Fibroblast of skin of right biceps (primary cell): ENCODE measurements at places on chromosomes 16 and 17.

- peak; percentile 22 for DNase-seq
Measured at GRCh38 chr17:32161029-32161428, 18.7 kb downstream of the RHOT1 start.

DNA sequence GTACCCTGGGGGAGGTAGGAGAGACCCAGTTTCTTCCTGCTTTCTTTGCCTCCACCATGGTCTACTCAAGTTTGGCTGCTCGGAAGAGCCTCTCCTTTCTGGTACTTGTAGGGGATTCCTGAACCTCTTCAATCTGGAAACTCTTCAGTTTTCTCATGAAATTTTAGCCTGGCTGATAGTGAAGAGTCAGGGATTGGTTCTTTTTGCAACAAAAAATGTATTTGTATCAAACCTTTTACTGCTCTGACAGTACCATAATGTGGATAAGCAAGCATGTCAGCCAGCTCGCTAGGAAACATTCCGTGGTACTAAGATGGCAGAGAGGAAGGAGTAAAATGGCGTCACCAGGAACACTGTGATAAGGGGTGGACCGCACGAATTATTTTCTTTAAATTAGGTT lies 55.4 kb downstream of the NUP93 start:
- DNase-seq: no peak

- no peak for DNase-seq
Measured at GRCh38 chr17:28997806-28998205, 8.0 kb downstream of the SEZ6 start.

DNA sequence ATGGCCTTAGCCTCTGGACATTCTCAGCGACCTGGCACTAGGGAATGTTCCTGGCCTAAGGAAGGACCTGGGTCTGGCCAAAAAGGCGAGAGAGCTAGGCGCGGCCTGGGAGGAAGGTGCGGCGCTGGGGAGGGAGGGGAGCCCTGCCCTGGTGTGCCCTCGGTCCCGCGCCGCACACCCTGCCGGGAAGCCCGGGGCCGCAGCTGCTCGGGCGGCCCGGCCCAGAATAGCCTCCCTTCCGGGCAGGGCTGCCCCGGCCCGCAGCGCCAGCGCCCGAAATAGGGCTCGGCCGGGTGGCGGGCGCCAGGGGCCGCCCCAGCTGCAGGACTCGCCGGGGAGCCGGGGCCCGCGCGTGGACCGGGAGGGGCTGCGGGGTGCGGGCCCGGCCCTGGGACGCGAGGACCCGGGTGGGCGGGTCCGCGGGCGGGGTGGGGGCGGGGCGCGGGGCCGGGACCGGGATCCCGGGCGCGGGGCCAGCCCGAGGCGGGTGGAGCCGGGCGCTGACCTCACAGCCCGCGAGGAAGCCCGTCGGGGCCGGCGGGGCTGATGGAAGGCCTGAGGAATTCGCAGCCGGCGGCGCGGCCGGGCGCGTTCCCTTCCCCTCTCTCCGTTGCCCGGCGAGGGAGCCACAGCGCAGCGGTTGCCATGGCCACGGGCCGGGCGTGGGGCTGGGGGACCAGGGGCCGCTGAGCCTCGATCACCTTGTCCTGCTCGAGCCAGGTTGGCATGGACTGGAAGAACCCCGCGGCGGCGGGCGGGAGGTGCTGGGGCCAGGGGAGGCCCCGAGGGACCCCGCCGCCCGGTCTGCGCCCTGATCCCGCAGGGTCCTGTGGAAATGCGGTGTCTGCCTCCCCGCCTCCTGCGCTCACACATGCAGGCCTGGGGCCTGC lies 18.1 kb downstream of the SOCS3 start:
- peak; percentile 85 for DNase-seq

DNA sequence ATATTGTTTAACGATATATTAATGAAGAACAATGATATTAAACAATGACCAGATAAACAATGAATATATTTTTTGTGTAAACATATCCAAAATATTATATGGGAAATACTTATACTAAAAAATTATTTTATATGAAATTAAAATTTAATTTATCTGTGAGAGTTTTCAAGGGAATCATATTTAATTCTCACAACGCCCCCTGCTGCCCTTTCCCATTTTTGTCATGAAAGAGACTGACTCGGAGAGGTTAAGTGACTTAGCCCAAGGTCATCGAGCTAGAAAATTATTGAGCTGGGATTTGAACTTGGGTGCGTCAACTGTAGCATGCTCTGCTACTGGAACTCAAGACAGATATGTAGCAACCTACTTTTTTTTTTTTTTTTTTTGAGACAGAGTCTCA lies 7.2 kb upstream of the MYCBPAP start:
- DNase-seq: no peak

DNA sequence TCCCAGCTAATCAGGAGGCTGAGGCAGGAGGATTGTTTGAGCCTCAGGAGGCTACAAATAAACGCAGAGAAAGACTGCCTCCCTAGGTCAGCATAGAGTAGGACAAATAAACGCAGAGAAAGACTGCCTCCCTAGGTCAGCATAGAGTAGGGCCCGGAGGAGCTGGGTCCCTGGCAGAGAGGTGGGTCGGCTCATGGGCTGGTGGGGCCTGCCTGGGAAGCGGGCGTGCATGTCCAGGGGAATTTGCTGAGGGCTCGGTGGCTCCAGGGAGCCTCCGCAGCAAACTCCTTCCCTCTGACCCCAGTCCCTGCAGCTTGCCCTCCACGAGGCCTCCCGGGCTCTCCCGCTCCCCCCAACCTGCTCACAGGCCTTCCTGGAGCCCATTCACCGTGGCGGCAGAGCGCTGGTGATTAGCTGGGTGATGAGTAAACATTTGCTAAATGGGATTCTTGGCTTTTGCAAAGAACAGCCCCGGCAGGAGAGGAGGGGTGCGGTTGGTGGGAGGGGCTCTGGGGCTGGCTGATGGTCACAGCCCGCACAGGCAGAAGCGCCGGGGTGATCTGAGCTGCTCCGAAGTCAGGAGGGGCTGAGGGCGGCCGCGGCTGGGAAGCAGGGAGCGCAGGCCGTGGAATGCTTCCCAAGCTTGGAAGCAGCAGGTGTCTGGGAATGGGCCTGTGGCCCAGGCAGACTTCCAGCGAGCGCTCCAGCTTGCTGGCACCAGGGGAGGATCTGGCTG lies 93.1 kb downstream of the RTN4RL1 start:
- DNase-seq: peak; percentile 30

- peak; percentile 71 for DNase-seq
Measured at GRCh38 chr17:48540213-48540612, 4.7 kb downstream of the HOXB2 start.

GRCh38 chr17:62186841-62187240 lies 121.8 kb upstream of the MED13 start:
- DNase-seq: no peak

DNA sequence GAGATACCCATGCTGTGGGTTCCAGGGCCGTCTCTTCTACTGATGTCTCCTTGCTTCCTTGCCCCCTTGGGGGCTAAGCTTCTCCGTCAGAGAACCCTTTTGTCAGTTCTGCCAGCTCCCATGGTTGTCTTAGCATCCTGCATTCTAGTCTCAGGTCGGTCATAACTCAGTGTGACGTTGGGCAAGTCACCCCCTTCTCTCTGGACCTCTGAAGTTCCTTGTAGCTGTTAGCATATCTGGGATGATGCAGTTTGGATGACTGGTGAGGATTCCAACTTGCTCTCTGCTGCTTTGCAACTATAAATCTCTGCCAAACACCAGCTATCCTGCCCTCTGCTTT lies 8.9 kb upstream of the MYL4 start:
- no peak for DNase-seq
